ENCODE measurements at places on chromosomes 4 and X.
A peak's percentile ranks its signal among the peaks of the same experiment; 100 is the strongest.

DNA sequence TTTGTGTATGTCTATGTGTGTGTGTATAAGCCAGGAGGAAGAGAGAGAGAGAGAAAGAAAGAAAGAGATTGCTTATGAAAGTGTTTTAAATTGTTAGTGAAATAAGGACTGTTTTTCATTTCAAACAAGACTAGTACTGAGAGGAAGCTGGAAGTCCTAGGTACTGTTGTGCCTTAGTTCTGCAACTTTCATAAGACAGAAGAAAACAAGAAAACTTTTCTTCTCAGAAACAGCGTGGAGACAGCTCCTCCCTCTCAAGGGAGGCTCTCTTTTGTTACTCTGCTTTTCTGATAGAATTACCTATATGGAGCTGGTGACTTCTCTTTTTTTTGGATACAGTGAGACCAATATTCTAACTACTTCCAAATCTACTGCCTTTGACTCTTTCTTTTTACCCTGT, 62.5 kb downstream of the BANK1 start:
- no peak for DNase-seq

GRCh38 chr4:149886786-149887490, 71.3 kb upstream of the IQCM start:
- DNase-seq = no peak

DNA sequence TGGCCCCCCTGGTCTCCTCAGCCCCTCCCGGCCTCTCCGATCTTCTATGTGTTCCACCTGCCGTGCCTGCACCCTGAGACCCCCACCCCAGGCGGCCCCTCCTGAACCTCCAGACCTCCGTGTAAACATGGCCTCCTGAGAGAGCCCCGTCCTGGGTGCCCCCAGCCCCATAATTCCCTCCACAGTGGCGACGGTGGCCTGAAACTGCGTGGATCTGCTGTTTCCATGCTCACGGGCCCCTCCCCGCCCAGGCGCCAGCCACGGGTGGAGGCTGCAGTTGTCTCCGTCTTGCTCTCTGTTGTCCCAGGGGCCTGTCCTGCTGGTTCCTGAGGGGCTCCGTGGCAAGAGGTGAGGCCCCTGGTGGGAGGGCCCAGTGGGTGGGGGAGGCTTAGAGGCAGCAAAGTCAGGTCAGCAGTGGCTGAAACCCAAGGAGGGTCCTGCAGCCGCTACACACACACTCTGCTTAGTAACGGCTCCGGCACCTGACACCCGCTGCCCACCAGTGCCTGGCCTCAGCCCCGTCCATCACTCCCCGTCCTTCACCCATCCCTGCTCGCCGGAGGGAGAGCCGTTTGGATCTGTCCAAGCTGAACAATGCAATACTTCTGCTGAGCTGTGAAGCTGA, 75.8 kb downstream of the FAM53A start:
- no peak for DNase-seq

- peak; percentile 17 for DNase-seq
Measured at GRCh38 chr4:23455456-23456158, 434.2 kb downstream of the PPARGC1A start.

- DNase-seq = no peak
Measured at GRCh38 chr4:153522802-153523094, 56.6 kb downstream of the TMEM131L start.

- DNase-seq = no peak
Measured at GRCh38 chr4:5444918-5445517, 263.3 kb downstream of the EVC2 start.

DNA sequence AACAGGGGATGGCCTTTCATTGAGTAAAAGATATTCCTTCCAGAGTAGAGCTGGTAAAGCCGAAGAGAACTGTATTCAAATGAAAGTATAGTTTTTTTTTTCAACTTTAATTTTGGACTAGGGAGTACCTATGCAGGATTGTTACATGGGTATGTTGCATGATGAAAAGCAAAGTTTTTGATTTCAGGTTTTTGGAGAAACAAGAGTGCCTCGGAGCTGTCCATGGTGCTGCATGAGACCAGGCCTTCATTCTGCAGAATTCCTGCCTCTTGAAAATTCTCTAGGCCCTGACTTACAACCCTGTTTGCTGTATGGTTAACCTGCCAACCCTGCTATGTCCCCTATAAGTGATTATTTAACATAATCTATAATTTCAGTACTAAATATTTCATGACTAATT, 1065.7 kb upstream of the FTHL17 start:
- peak; percentile 25 for DNase-seq

Data from adrenal gland (tissue), 19 donors.